ENCODE measurements at places on chromosomes 6 and 20.

- DNase-seq: no peak
Observed at GRCh38 chr6:169671563-169671962, 30.3 kb downstream of the WDR27 start.

GRCh38 chr20:34396408-34396807, 33.3 kb downstream of the ITCH start:
- DNase-seq: no peak

DNA sequence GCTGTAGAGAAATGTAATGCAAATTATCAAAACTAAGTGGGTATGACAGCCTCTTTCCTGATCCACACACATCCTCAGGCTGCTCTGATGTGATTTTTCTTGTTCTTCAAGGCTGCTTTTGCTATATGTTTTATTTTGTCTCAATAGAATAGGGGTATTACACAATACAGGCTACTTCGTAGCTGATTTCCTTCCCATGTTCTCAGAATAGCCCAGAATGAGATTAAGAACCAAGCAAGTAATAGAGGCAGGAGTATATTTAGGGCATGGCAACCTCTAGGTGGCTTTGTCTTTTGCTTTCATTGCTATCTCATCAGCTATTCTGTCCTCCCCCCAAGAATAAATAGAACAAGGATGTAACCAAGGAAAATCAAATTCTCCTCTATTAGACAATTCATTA, 241.8 kb downstream of the ALDH8A1 start:
- no peak for DNase-seq

GRCh38 chr6:43715056-43715788, 27.6 kb upstream of the MRPS18A start:
- DNase-seq: no peak

GRCh38 chr6:40555092-40555491, 32.1 kb downstream of the LRFN2 start:
- no peak for DNase-seq

DNA sequence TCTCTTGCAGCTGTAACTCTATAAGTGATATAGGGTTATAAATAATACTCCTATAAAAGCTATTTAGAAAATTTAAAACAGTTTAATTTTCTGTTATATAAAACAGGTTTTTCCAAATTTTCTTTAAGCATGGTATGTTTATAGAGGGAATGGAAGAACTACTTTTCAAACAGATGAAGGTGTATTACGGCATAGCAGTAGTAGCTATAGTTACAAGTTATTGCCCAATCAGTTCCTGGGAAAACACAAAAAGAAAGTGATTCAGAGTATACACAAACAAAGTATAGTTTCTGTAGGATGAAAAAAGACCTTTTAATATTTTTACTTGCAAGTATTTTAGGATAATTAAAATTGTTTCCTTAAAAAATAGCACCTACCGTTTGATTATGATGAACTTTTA, 9.8 kb downstream of the SLC17A5 start:
- DNase-seq: no peak
